GM20000 (cell line): ENCODE measurements at places on chromosomes 7 and 10.
A peak's percentile ranks its signal among the peaks of the same experiment; 100 is the strongest.

DNA sequence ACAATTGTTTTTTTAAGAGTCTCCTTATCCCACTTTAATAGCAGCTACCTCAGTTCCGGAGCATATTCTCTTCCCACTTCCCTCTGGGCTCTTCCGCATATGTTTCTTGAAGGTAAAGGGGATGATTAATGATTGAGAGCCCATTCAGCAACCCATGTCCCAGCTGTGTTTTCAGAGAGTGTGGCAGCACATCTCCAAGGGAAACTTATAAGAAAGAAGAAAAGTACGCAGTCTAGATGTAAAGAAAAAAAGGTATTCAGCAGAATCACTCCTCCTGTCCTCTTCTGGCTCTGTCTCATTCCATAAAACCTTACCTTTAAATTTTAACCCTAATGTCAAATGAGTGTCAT is 9.7 kb upstream of the ANKRD7 start:
- no peak for DNase-seq

DNA sequence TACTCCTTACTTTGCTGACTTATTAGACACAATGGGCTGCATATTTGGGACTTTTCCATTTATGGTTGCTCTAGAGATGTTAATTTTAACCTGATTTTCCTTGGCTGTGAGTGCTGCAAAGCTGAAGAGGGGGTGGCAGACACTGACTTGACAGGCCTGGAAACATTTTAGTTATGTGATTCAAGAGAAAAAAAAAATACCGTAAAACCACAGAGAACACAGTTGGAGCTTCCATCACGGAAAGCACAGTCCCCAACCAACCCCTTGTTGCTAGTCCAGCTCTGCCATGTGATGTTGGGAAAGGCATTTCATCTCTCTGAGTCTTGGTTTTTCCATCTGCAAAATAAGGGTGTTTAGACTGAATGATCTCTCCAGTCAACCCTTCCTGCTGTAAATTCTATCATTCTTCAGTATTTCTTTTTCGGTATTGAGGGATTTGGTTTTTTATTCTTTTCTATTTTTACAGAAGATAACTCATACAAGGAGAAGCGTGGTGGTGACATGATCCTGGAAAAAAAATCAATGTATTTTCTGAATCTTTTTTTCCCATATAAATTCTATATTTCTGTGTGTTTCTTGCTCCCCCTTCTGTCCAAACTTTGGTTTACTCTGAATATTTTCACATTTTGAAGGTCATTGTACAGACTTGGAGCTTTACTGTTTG is 246.1 kb downstream of the REEP3 start:
- peak; percentile 21 for DNase-seq

GRCh38 chr10:82245157-82245556 is 370.2 kb downstream of the NRG3 start:
- DNase-seq = no peak

DNA sequence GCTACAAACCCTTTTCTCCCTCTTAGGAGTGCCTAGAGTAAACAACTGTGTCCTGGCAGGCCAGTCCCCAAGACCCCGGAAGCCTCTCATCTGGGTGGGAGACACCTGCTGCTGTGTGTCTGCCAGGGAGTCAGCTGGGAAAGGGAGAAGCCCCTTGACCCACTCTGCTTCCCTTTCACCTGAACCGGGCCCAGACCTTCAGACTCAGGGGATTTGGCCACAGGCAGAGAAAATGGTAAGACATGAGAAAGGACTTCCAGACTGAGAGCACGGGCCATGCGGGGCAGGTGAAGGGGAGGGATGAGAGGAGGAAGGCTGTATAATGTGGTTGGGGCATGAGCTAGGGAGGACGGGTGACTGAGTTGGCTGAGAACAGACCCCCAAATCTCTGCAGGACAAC is 36.0 kb upstream of the NPFFR1 start:
- DNase-seq = no peak

- DNase-seq = no peak
These were observed 5.0 kb upstream of the SEC31B start for GRCh38 chr10:100524638-100525037.

DNA sequence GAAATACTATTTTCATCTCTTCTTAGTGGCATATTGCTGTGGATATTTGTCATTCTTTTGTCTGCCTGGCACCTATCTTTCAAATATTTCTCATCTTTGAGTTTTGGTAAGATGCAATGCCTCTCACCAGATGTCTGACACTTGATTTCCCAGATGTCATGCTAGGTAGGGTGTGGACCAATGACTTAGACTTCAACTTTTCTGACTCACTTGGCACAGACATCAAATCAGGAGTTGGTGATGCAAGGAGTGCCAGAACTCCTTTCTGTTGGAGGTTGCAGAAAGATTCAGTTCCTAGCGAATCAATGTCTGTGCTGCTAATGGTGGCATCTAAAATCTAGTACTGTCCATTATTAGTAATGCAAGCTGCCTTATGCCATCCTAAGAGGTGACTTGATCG is 216.9 kb upstream of the FERD3L start:
- no peak for DNase-seq

DNA sequence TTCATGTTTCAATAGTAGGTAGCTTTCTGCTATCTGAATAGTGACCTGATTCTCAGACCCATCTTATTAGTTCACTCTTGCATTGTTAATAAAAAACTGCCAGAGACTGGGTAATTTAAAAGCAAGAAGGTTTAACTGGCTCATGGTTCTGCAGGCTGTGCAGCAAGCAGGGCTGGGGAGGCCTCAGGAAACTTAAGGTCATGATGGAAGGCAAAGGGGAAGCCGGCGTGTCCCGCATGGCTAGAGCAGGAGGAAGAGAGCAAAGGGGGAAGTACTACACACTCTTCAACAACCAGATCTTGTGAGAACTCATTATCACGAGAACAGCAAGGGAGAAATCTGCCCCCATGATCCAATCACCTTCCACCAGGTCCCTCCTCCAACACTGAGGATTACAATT is 185.2 kb upstream of the PITRM1 start:
- no peak for DNase-seq

- no peak for DNase-seq
These were observed 16.1 kb downstream of the BUD23 start for GRCh38 chr7:73699370-73700068.

DNA sequence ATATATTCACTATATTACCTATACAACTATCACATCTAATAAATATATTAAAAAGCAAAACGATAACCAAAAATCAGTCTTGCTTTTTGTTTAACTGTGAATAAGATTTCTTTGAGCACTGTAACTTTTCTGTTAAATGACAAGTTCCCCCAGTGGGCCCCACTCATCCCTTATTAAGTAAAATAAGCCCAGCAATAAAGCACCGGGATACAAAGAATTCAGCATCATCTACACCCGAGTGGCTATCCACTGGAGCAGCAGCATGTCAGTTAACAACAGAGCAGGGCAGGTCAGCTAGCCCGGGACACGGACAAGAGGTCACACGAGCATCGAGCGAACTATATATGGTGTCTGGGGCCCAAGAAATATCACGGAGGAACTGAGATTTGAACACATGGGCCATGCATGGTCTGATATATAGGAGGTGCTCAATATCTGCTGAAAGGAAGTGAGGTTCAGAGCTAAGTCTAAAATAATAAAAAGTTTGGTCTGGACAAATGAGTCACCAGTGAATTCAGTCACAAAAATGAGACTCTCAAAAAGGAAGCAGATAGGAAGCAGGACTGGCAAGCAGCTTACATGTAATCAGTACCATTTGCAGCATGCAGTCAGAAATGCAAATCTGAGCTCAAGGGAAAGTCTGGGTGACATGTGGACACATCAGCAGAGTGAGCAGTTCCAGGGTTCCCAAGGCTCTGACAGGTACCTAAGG is 4.1 kb downstream of the ERCC6 start:
- peak; percentile 74 for DNase-seq

- DNase-seq = no peak
These were observed 79.8 kb downstream of the ABI1 start for GRCh38 chr10:26780793-26781601.

GRCh38 chr10:34766811-34767494 is 48.1 kb downstream of the PARD3 start:
- DNase-seq = no peak

GRCh38 chr10:19932806-19933371 is 116.7 kb downstream of the PLXDC2 start:
- DNase-seq = no peak

GRCh38 chr7:49703881-49704280 is 69.6 kb upstream of the VWC2 start:
- DNase-seq = no peak

DNA sequence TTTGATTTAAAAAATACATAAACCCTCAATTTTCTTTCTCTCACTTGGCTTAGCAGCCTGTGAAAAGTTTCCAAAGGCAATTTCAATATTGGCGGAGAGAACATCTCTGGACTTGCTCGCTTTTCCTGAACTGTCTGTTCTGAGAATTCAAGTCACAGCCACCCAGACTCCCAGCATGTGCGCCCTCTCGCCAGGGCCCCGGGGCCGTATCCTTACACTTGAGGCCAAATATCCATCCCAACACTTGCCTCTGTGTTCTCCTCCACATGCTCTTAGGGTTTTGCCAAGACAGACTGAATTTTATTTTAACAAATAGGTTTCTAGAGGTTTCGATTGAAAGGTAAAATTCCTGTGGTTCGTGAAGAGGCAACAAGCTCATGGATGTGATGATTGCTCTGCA is 111.5 kb upstream of the GPR26 start:
- no peak for DNase-seq

GRCh38 chr10:4748491-4749270 is 77.3 kb upstream of the AKR1E2 start:
- no peak for DNase-seq

- no peak for DNase-seq
These were observed 6.3 kb upstream of the C10orf95 start for GRCh38 chr10:102457591-102458150.

GRCh38 chr10:70537398-70538194 is 59.0 kb downstream of the PALD1 start:
- peak; percentile 46 for DNase-seq

GRCh38 chr7:69246758-69247157 is 351.5 kb upstream of the AUTS2 start:
- DNase-seq = no peak

GRCh38 chr7:128974241-128974934 is 36.7 kb downstream of the IRF5 start:
- DNase-seq = no peak

DNA sequence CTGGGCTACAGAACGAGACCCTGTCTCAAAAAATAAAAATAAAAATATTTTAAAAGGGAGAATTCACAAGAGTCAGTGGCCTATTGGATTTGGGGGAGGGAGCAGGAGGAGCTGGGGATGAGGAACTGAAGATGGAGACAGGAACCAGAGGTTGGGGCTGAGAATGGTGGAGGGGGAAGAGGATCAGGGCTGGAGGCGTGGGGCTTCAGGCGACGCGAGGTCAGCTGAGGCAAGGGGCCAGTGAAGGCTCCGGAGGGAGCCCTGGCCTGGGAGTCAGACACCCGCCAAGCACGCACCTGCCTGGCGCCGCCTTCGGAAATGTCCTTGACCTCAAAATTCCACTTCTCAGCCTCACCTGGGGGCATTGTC is 671 bp upstream of the CLEC2L start:
- DNase-seq = no peak

DNA sequence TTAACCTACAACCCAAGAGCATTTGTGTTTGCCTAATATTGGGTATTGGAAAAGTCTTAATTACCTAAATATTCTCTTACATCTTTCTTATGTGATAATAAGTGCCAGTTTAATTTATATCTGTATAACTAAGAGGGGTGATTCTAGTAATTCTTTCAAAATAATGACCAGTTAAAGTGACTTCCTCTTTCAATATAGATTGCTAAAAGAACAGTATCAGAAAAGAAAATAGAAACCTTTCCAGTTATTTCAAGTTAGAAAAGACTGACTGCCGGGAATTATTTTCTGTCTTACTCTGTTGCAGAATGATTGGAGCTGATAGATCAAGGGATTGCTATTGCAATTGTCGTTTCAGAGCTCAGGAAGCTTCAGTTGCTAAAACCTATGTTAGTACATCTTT is 525.0 kb upstream of the SEMA3D start:
- no peak for DNase-seq

GRCh38 chr10:62528441-62528840 is 154.3 kb downstream of the ZNF365 start:
- peak; percentile 67 for DNase-seq

DNA sequence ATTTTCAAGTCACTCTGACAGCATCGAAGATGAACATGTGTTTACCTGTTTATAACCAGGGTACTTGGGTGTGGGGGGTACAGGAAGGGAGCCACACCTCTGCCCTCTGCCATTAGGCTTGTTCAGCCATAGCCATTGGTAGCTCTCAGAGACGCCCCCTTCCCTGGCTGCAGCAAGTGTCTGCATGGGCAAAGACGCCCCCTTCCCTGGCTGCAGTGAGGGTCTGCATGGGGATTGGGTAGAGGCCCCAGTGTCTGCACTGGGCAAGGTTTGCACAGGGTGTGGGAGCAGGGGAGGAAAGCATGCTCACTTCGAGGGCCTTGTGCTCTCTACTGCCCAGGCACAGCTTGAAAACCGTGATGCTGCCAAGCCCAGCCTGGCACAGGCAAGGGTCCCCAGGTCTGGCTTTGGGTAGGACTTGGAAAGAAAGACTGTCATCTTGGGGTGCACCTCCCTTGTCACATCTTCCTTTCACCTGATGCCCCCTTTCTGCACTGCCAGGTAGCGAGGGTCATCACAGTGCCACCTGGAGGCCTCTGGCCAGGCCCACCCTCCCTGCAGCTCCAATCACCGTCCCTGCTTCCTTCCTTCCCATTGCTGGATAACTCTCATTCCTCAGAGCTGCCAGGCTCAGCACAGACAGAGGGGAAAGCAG is 3.7 kb downstream of the TMEM225B start:
- peak; percentile 10 for DNase-seq

DNA sequence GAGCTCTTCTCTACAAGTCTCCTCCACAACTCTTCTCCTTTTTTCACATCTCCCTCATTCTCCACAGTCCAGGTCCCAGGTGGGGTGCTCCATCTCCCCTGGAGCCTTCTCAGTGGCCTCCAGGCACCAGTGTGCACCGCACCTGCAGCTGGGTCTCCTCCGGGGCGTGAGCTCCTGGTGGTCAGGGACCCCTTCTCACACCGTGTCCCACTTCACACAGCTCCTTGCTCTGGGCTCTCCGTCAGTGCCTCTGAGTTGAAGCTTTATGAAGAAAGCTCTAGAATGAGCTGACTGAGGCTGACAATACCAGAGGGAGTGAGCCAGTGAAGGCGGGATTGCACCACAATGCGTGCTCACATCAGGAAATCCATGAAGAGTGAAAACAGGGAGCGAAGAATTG is 290.2 kb downstream of the DNAJB6 start:
- DNase-seq = no peak

DNA sequence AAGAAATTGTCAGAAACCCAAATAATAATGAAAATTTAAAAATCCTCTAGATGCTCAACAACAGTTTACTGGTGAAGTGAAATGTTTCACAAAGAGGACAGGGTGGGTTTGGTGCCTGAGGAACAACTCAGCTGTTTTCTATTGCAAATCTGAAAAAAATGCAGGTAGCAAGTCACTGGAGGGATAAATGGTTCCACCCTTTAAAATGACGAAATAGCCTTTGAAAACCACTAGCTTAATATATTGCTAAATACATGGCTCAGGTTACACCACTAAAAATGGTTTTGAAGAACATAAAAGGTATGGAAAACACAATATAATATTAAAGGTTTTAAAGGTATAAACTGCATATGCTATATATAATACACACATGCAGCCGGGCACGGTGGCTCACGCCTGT is 69.5 kb downstream of the LMBR1 start:
- DNase-seq = no peak

- no peak for DNase-seq
These were observed 114.1 kb downstream of the ABCA13 start for GRCh38 chr7:48285373-48285772.

- DNase-seq = no peak
These were observed 62.4 kb downstream of the ITGB8 start for GRCh38 chr7:20393021-20393610.
